Upper lobe of left lung (tissue), 6 donors: ENCODE measurements at places on chromosomes 2 and 18.

- DNase-seq = no peak
These were observed 93.7 kb downstream of the MAPK4 start for GRCh38 chr18:50653402-50654093.

GRCh38 chr2:239137165-239137897 lies 263.5 kb downstream of the HDAC4 start:
- DNase-seq = no peak

DNA sequence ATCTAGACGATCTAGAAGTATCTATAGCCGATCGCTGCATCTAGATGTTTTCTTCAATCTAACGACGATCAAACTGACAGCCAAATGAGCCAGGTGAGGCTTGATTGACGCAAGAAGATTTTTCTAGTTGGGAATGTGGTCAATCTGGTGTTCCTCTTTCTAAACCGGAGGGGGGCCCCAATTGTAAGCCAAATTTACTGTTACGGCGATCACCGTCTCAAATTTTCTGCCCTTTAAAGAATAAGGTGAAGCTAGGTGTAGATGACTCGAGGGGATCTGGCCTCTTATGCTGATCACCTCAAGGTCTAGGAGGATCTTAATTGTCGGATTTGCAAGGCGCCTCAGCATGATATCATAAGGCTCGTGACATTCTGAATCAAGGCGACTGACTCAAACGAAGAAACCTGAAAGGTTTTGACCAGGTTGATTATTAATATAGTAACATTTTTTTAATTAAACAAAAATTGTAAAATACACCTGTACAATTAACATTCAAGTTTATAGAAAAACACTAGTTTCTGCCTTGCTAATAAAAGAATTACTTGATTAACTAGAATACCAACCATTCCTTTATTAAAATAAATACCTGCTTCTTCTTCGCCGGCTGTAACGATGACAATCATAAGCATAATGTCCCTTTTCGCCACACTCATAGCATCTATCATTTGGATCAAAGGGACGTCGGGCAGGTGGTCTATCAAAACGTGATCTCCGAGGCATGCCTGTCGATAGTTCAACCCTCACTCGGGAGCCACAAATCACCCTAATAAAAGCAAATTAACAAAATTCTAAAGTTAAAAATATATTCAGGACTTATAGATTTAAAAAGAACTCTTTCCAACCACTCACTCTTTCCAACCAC lies 2.0 kb downstream of the SRSF7 start:
- no peak for DNase-seq

DNA sequence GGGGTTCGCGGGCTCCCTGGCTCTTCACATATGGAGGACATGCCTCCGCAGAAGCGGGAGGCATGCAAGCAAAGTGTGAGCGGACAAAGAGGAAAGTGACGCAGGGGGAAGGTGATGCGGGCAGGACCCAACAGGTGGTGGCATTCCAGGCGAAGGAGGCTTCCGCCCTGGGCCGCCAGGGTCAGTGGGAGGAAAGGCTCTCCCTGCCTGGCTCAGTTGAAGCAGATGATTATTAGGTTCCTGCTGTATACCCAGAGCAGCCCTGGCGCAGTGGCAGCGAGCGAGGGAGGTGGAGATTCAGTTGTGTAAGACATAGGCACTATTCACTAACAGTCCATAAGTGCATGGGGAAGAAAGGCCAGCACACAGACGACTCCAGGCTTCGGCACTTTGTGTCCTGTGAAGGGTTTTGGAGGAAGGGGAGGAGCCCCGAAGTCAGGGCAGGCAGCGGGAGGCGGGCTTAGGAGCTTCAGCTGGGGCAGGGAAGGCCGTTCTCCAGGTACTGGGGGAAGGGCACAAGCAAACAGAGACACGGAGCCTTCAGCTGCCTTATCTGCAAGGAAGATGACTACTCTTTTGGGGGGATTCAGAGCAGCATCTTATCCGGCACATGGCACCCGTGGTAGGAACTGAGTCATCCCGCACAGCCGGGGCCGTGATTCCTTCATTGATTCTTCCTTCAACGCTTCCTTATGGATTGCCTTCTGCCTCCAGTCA lies 89.8 kb downstream of the TGOLN2 start:
- DNase-seq = peak; percentile 44

GRCh38 chr2:25276569-25277465 lies 64.9 kb downstream of the DNMT3A start:
- DNase-seq = peak; percentile 59

GRCh38 chr2:144230448-144231085 lies 289.4 kb downstream of the ZEB2 start:
- DNase-seq = no peak

- DNase-seq = no peak
These were observed 278.7 kb upstream of the ZNF521 start for GRCh38 chr18:25630682-25631081.
